Stimulated activated CD4-positive, alpha-beta T cell treated with anti-CD3 and anti-CD28 coated beads, Interleukin-12 subunit alpha, Interleukin-12 subunit beta, amount 100 ng/mL, for 4 hours (primary cell): ENCODE measurements at places on chromosomes 16 and 17.

DNA sequence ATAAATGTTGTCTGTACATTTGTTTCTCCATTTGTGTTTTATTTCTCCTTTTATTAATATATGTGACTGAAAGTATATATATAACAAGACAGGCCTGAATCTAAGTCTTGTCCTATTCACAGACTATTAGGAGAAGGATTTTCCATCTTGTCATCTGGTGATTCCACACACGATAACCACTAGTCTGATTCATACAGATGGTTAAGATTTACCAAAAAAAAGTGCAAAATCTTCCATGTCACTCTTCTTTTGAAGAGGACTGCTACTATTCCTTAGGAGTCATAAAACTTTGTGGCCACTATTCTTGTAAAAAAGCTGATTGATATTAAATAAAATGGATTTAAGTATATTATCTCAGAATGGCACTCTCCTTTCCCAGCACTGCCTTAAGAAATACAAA, 156.3 kb downstream of the ITFG1 start:
- DNase-seq, result no peak

- DNase-seq, result no peak
Measured at GRCh38 chr16:15493466-15494180, 59.2 kb downstream of the BMERB1 start.

GRCh38 chr17:7408863-7409262, 1.2 kb downstream of the NLGN2 start:
- no peak for DNase-seq

DNA sequence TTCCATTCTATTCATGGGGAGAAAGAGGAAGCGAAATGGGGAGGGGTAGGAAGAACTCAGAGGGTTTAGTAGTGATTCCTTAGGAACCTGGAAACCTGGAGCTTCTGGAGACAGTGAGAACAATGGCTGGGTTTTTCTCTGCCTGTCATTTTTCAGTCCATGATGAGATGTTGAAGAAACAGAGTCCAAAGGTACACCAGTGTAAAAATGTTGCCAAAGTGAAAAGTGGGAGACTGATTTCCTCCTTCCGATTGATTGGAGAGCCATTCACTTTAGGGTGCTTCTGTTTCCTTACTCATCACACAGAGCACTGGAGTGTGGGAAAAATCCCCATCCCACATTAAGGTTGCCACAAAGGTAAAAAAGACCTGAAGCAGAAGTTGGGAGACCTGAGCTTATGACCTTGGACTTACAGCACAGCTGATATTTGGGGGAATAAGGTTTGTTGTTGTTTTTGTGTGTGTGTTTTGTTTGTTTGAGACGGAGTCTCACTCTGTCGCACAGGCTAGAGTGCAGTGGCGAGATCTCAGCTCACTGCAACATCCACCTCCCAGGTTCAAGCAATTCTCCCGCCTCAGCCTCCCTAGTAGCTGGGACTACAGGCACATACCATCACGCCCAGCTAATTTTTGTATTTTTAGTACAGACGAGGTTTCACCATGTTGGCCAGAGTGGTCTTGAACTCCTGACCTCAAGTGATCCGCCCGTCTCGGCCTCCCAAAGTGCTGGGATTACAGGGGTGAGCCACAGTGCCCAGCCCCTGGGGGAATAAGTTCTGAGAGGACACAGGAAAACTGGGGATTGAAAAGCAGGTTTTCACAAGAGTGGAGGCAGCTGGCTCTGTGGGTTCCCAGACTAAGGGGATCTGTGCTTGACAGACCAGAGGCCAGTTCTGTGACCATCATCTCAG, 1.4 kb upstream of the DHX8 start:
- DNase-seq, result no peak

DNA sequence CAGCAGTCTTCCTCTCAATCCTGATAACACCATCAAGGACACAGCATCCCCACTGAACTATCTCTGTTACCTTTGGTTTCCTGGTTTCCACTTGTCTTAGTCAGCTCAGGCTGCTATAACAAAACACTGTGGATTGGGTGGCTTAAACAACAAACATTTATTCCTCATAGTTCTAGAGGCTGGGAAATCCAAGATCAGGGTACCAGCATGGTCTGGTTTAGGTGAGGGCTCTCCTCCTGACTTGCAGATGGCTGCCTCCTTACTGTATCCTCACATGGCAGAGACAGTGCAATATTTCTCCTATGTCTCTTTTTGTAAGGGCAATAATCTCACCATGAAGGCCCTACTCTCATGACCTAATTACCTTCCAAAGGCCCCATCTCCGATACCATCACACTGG, 103.2 kb upstream of the AXIN2 start:
- DNase-seq, result no peak

DNA sequence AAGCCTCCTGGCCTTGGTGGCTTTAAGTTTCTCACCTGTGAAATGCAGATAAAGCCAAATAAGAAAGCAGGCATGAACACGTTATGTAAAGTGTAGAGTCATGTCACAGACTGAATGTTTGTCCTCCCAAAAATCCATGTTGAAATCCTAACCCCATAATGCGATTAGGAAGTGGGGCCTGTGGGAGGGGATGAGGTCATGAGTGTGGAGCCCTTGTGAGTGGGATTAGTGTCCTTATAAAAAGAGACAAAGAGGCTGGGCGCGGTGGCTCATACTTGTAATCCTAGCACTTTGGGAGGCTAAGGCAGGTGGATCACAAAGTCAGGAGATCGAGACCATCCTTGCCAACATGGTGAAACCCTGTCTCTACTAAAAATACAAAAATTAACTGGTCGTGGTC, 19.5 kb upstream of the C16orf78 start:
- no peak for DNase-seq

GRCh38 chr16:11100239-11100750, 155.7 kb downstream of the SOCS1 start:
- no peak for DNase-seq

DNA sequence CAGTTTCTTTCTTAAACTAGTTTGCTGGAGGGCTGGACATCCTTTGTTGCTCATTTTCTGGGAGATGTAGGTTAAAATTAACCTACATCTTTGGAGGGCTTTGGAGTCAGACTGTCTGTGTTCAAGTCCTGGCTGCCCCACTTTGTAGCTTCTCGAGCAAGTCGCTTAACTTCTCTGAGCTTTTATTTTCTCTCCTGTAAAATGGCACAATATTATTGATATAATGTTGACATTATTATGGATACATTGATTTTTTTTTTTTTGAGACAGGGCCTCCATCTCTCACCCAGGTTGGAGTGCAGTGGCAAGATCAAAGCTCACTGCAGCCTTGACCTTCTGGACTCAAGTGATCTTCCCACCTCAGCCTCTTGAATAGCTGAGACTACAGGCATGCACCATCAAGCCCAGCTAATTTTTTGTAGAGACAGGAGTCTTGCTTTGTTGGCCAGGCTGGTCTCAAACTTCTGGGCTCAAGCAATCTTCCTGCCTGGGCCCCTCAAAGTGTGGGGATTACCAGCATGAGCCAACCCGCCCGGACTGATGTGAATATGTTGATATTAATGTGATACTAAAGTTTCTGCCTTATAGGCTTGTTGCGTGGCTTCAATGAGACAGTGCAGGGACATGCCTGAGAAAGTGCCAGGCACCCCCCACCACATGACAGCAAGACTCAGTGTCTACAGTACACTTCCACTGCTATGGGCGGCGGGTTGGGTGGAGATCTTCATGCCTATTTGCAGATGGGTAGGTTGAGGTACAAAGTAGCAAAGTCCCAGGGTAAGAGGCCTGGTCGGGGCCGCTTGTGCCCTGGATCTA, 31.6 kb upstream of the RMI2 start:
- no peak for DNase-seq

DNA sequence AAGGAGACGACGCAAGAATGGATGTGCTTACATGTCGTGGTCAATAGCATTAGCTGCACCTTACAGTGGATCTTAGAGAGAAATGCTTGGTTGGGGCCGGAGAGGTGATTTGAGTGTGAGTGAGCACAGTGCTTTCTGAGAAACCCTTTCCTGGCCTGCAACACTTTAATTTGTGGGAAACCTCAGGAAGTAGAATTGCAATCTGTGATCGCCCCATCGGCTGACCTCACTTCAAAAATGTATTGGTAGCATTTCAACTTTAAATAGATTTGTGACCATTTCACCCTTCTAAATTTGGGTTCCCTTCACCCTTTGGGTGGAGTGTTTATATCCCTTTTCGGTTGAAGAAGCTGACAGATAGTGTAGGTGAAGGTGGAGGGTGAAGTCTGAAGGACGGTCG, 13.2 kb downstream of the PRKCB start:
- DNase-seq, result no peak

DNA sequence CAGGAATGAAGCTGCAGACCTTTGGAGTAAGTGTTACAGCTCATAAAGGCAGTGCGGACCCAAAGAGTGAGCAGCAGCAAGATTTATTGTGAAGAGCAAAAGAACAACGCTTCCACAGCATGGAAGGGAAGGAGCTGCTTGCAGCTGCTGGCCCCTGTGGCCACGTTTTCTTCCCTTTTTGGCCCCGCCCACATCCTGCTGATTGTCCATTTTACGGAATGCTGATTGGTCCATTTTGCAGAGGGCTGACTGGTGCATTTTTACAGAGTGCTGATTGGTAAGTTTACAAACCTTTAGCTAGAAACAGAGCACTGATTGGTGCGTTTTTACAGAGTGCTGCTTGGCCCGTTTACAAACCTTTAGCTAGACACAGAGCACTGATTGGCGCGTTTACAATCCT, 841.5 kb downstream of the CDH11 start:
- no peak for DNase-seq

GRCh38 chr17:47682138-47682537, 11.8 kb upstream of the TBKBP1 start:
- no peak for DNase-seq

DNA sequence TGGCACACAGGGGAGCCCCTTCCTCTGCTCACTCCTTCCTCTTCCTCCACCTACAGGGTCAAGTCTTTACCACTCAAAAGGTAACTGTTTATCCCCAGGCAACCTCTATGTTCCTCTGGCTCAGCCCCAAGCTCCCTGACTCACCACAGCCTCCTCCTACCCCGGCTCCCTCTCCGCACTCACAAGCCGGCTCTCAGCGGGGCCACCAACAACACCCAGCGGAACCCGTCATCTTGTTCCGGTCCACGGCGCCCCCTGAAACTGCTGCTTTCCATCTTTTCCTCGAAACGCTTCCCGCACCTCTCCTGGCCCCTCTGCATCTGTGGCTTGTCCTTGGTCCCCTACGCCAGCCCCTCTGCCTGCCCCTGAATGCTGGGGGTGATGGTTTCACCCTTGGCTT, 58.4 kb downstream of the NXN start:
- no peak for DNase-seq

- DNase-seq, result no peak
Measured at GRCh38 chr17:29659155-29659554, 36.4 kb upstream of the CORO6 start.
